ENCODE measurements at places on chromosomes 11 and 22.

GRCh38 chr11:202490-202889, 4.7 kb downstream of the BET1L start:
- no peak for DNase-seq

DNA sequence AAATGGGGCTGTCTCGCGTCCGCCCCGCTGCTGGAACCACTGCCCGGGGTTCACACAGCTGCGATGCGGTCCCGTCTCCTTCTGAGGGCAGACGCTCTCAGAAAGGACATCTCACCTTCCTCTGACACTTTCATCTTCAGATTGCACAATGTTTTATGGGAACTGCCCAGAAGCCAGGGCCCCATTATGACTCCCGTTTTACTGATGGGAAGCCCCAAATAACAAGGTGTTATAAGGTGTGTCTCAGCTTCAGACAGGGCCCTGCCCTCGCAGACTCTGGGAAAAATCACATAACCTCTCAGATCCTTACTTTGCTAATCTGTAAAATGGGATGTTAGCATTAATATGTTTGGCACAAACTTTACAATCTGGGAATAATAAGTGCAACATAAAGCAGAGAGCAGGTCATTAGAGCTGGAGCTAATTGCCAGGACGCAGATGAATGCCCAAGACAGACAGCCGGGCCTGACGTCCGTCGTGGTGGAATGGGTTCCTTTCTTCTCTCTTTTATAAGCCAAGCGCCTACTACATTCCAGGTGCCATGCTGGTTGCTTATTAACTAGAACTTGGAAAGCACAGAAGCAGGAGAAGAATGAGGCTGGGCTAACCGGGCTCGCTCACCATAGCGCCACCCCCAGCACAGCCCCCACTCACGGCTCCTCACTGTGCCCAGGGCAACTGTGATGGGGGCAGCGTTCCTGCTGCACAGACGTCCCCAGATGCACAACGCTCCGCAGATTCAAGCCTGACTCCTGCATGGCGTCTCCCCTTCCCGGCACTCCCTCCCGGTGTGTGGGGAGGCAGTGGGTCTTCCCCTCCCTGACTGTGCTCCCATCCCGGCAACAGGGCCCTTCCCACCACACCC, 43.8 kb downstream of the TRMU start:
- DNase-seq: no peak

GRCh38 chr22:44033287-44033686, 9.2 kb downstream of the PARVB start:
- DNase-seq: no peak

DNA sequence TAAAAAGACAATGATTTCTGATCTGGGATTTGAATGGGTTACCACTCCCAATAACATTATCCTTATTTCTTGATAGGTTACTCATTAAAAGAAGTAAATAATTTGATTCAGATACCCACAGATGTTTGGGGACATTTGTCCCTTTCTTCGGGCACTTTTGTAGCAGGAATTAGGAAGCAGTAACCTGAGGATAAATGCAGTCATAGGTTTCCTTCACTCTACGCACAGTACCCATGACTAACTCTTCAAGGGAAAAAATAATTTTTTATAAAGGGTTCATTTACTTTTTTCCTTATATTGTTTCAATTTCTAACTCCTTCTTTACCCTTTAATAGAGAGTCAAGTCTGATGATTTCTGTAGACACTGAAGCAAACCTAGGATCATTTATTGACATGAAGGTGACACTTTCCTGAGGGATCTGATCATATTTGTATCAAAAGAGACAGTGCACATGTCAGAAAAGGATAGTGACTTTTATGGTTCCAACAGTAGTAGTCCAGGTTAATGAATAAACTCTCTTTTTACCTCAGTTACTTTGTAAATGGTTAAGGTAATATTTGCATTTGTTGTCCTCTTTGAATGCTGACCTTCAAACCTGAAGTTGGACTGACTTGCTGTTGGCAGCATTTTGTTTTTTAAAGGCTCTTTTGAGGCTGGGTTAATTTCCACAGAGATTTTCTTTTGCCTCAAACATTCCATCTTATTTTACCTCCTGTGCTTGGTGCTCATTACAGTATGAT, 1072.0 kb downstream of the LRRC4C start:
- DNase-seq: no peak

- no peak for DNase-seq
Measured at GRCh38 chr22:25702571-25703167, 39.3 kb upstream of the MYO18B start.

DNA sequence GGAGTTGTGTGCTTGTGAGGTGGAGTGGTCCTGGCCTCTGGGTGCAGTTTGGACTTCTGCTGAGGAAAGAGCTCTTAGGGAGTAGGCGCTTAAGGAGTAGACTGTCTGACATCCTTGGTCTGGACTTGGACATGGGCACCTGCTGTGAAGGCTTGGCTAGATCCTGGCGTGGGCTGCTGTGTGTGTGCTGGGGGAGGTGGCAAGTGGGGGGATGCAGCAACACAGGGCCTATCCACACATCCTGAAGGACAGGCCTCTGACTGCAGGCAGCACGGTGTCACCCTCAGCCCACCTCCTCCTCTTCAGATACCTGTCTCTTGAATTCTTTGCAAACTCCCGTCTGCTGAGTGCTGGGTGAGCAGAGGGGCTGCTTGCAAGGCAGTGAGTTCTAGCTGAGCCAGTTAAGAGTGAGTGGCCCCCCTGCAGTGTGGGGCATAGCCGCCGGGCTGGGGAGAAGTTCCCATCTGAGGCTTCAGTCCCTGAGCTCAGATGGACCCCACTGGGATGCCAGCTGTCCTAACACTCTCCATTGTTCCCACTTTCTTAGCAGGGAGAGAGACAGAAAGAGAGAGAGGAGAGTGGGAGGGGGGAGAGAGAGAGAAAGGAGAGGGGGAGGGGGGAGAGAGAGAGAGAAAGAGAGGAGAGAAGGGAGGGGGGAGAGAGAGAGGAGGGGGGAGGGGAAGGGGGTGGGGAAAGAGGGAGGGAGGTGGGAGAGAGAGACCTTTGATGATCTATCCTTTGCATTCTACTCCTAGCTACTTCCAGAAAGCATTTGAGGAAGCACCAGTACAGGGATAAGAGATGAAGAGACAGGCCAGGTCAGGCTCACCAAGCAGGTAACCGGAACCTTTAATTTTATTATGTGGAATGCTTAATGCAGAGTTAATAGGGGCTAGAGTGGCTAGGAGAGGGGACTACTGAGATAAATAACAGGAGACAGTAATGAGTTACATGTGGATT, 12.6 kb downstream of the SOX10 start:
- DNase-seq: no peak

GRCh38 chr11:45152740-45153595, 6.5 kb downstream of the PRDM11 start:
- DNase-seq: no peak

- no peak for DNase-seq
Measured at GRCh38 chr11:71443736-71444445, 4.3 kb downstream of the DHCR7 start.

- DNase-seq: no peak
Measured at GRCh38 chr11:128595221-128595620, 7.9 kb upstream of the ETS1 start.

- DNase-seq: no peak
Measured at GRCh38 chr22:25420925-25421904, 143.3 kb upstream of the GRK3 start.

DNA sequence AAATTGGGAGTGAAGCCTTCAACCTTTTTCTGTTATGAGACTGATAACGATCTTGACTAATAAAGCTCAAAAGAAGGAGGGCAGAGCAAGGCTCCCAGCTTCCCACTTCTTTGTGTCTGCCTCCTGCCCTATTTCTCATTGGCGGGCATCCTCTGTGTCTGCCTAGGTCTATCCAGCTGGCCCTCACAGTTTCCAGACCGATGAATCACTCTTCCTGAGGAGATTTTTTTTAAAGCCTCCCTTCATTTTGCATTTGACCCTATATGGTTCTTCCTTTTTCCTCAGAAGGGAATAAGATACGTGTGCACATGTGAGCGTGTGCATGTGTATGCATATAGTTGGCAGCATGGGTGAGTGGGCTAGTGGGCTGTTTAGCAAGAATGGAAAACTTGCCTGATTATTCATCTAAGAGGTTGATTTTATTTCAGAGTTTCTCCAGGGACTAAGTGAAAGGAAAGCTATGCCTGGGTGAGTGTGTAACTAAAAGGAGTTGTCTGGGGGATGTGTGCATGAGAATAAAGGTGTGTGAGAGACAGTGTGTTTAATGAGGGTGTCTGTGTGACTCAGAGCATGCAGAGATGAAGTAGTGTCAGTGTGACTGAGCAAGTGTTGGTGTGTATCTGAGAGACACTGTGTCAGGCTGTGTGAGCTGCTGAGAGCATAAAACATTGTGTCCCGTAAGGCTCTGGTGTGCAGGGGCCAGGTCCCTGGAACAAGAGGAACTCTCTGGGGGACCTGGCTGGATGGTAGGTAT, 12.2 kb downstream of the PHLDB1 start:
- no peak for DNase-seq

- no peak for DNase-seq
Measured at GRCh38 chr11:74138021-74138420, 32.8 kb downstream of the C2CD3 start.

- DNase-seq: no peak
Measured at GRCh38 chr11:20197881-20198280, 37.6 kb upstream of the DBX1 start.

- no peak for DNase-seq
Measured at GRCh38 chr11:109388982-109389381, 33.0 kb upstream of the C11orf87 start.
